ENCODE measurements at places on chromosomes 5 and 9.

GRCh38 chr9:124884376-124884775, 22.4 kb downstream of the ARPC5L start:
- DNase-seq: no peak

- no peak for DNase-seq
These were observed 17.0 kb downstream of the FOCAD start for GRCh38 chr9:20701060-20701459.

DNA sequence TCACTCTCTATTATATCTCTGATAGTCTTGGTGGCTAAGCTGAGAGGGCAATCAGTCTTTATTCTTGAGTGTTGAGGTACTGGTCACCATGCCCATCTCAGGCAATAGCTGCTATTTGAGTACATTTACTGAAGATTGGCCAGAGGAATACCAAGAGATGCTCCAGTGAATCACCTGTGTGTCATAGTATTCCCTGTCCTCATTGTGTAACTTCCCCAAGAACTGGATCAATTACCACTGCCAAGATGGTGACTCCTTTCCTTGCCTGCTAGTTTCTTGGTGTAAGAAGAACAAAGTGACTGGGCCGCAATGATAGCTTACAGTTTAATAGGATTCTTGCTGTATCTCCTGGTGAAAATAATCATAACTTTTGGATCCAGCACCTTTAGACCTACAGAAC, 418.7 kb upstream of the KIF2A start:
- DNase-seq: no peak

- DNase-seq: no peak
These were observed 97.5 kb downstream of the ZNF608 start for GRCh38 chr5:124648902-124649467.

DNA sequence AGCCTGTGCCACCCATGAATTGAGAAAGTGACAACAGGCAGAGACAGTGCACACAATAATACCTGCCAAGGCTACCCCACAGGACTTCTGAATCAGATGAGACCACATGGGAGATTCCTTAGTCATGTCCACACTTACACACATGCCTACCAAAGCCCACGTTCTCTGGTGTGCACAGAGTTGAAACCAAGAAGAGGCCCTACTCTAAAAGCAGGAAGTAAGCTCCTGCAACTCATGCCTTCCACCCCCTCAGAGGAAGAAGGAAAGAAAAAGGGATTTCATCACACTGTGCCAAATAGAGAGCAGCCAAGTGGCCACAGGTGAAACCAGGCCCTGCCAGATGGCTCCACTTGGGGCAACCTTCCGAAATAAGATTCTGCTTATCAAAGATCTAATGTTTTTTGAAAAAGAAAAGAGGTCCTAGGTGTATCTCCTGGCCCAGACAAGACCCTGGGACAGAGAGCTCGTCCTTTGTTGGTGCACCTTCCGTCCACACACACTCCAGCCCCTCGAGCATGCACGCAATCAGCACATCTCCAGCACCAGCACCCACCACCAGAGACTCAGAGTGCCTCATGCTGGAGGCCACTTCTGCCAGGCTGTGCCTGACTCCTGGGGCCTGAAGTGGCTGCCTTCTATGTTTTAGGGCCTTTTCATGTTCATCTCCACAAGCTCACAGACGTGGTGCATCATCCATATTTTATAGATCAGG, 114.6 kb upstream of the SPOCK1 start:
- DNase-seq: no peak

- DNase-seq: no peak
These were observed 36.7 kb downstream of the NFIB start for GRCh38 chr9:14277244-14277643.

DNA sequence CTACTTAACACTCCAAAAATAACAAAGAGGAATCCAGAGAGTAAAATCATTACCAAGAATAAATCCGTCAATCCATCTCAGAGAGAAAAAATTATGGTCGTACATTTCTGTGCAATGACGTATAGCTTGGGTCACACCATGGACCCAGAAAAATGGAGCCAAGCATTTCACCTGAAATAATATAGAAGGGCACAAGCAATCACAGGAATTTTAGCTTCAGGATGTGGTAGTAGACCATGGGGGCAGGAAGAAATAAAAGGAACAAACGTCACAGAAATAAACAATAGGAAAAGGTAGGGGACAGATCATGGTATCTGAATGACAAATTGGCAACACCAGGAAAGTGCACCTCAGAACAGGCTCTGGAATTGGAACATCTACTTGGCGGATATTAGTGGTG, 231.0 kb downstream of the PLK2 start:
- no peak for DNase-seq

DNA sequence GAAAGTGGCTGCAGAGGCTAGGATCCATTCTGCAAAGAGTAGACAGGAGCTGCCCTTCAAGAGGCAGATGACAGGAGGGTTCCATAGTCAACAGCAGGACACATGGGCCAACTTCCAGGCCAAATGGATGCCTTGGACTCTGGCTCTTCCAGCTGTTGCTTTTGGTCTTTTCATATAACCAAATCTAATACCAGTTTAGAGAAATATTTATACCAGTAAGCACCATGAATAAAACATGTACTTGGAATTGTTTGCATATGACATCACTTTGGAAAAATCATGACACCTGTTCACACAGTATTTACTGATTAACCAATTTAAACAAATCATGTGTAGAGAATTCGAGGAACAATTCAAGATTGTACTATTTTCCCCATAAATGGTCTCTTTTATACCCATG, 481.3 kb downstream of the DMRT2 start:
- DNase-seq: no peak

DNA sequence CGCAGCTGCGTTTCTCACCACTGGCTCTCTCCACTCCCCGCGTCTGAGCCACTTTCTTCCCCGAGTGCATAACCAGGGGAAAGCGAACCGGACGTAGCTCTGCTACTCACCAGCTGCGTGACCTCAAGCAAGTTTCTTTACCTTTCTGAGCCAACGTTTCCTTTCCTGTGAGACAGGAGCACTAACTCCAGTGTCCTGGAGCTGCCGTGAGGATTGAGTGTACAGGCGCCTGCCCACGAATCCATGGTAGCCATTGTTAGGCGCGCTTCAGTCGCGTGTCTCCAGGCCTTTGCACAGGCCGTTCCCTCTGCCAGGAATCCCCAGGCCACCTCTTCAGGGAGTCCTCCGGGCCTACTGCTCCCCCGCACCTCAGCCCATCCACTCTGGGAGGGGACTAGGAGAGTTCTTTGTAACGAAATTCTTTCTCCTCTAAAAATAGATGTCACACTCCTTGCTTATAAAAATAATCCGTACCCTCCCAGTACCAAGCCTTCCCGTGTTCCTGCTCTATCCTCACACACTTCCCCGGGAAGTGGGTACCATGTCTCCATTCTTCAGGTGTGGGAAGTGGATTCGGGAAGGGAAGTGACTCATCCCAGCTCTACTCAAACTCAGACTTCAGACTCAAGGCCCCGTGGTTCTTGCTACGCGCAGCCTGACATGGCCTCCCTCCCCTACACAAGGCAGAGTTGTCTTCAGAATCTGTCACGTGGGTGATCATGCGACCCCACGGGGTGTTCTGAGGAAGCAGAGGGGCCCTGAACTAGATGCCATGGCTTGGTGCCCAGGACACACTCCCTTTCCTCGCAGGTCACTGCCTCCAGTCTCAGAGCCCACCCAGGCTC, 16.1 kb upstream of the CRB2 start:
- no peak for DNase-seq

- DNase-seq: no peak
These were observed 30.4 kb downstream of the RNF145 start for GRCh38 chr5:159178978-159179377.

DNA sequence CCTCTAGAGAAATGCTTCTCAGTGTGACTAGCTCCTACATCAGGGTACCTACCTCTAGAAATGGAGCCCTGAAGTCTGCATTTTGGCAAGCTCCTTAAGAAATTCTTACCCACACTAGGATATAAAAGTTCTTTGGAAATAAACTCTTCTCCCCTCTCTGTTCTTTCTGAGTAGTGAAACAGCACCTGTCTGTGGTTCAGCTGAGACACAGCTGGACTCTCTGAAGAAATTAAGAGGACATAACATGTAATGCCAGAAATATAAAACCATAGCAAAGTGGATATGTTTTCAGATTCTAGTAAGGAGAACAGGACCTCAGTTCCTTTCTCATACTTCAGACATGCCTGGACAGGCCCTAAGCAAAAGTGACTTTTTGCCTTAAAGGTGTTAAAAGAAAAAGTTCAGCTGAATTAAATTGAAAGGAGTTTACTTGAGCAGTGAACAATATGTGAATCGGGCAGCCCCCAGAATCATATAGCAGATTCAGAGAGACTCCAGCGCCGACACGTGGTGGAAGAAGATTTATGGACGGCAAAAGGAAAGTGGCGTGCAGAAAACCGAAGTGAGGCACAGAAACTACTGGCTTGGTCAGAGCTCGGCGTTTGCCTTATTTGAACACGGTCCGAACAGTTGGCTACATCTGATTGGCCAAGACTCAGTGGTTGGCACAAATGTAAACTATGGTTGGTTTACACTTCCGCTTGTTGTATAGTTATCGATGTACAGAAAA, 64.5 kb downstream of the PRKACG start:
- no peak for DNase-seq

DNA sequence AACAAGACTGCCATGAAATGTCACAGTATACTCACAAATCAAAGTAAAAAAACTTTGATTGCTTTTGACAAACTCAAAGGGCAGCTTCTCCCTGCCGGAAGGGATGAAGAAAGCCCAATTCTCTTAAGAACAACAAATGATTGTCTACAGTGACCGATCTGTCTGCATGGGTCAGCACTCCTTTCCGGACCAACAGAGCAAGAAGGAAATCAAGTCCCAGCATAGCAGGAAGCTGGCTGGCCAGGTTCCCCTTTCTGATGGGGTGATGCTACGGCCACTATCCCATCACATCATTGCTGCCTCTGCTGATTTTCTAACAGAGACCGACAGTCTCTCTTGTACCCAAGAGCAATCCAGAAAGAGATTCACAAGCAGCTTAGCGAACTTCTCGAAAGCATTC, 692 bp downstream of the C1QTNF3 start:
- DNase-seq: no peak

DNA sequence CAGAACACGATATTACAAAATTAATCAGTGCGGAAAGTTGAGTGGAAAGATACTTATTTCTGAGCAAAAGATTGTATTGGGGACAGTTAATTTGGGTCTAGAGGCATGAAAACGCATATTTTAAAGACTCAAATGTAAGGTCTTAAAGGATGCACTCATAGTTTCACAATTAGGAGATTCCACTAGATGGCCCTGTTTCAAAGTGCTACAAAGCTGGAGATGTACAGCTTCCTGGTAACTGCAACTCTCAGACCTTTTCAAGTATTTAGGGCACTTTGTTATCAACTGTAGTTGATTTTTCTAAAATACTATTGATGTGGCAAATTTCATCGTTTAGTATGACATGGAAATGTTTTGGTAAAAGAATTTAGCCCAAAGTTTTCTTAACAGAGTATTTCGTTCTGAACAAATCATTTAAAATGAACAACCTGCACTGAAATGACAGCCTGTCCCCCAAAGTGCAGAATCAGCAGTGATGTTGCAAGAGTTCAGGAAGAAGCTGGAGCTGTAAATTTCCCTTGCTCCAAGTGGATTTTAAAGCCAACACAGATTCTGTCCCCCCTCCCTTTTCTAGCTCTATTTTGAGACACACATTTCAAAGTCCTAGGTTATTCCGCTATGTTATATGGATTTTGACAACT, 16.2 kb upstream of the NDUFB6 start:
- no peak for DNase-seq

- no peak for DNase-seq
These were observed 207.3 kb downstream of the SAXO1 start for GRCh38 chr9:18825656-18826170.

- no peak for DNase-seq
These were observed 1.9 kb upstream of the MRPS2 start for GRCh38 chr9:135498381-135499126.

GRCh38 chr9:108784998-108785397, 70.8 kb downstream of the ACTL7B start:
- no peak for DNase-seq

- DNase-seq: no peak
These were observed 62.5 kb upstream of the EPB41L4B start for GRCh38 chr9:109383356-109383755.

GRCh38 chr5:83927140-83927733, 206.6 kb upstream of the HAPLN1 start:
- no peak for DNase-seq

DNA sequence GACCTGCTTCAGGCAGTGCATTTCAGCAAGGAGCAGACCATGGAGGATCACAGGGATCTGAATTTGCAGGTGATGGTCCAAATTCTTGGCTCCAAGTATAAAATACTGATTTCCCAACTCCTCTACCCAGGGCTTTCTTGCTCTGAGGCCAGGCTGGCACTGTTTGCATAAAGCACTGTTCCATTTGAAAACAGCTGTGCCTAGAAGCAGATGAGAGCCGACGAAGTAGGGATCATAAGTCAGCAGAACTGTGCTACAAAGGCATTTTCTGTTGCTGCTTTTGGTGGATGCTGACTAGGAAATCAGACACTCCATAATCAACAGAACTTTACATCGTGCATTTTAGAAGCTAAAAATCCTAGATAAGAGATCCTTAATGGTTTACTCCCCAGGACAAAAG, 126.4 kb downstream of the MAT2B start:
- no peak for DNase-seq

DNA sequence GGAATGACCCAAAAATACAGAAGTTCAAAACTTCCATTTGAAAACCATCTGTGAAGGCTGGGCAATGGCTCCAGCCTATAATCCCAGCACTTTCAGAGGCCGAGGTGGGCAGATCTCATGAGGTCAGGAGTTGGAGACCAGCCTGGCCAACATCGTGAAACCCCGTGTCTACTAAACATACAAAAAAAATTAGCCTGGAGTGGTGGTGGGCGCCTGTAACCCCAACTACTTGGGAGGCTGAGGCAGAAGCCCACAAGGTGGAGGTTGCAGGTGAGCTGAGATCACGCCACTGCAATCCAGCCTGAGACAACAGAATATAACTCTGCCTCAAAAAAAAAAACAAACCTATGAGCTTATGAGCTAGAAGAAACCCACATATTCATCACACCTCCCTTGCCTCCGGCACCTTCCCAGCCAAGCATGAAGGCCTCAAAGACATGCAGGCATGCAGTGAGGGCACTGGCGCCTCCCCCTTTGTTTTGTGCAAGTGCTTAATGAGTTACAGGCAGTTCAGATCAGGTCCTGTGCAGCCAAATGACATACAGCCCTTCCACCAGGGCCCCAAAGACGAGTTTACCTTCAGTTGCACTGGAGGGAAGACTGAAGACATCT, 9.9 kb downstream of the HNRNPH1 start:
- DNase-seq: no peak

- no peak for DNase-seq
These were observed 34.0 kb downstream of the CDC42SE2 start for GRCh38 chr5:131297886-131298285.

DNA sequence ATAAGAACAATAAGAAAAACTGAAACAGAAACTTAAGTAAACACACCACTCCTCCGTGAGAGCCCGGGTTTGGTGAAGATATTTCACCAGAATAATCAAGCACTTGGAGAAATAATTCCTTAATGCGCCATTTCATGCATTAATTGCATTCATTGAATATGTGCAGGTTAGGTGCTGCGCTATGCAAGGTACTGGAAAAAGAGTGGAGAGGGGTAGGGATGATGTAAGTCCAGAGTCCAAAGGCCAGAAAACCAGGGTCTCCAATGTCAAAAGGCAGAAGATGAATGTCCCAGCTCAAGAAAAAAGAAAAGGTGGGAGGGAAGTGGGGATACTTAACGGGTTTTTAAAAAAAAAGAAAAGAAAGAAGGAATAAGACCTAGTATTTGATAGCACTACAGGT, 669 bp upstream of the ZFP37 start:
- no peak for DNase-seq

All from esophagus squamous epithelium (tissue), 5 donors.